ENCODE measurements at places on chromosomes 4 and X.

DNA sequence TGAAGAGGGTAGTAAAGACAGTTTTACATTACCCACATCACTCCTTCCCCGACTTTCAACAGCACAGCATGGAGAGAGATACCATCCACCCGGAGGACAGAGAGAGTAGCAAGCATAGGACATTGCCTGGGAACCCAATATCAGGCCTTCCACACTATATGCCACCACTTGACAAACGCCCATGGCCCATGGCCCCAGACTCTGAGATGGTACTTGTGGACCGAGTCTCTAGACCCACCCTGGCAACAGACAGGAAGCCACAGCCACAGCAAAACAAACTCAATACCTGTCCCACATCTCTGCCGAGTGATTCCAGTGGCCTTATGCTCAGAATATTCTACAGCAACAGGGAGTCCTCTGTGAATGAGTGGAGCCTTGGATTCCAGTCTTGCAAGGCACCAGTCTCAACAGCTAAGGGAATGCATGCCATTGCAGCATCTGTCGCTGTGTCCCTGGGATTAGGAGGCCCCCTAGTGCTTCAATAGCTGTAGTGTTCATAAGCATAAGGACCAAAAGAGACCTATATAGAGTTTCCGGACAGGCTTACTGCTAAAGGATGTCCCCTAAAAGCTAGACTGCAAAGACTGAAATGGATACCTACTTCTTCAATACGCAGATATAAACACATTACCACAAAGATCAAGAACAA, 14.7 kb upstream of the CT55 start:
- DNase-seq, result peak; percentile 20

DNA sequence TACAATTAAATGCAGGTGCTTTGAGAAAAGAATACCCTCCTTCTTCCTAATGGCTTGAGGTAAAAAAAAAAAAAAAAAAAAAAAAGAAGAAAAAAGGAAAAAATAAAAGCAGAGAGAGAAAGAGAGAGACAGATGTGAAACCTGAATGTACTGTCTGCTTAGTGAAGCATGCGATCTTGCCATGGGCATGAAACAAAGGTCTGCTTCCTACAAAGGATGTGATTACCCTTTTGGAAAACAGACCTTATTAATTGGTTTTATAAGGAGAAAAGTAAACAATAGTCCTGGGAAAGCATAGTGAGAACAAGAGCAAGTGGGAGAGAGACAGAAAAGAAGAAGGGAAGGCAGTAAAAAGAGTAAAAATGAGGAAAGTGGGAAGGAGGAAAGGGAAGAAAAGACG, 526.1 kb upstream of the PABPC4L start:
- DNase-seq, result no peak

- no peak for DNase-seq
These were observed 491 bp downstream of the COL4A5 start for GRCh38 chrX:108439961-108440696.

DNA sequence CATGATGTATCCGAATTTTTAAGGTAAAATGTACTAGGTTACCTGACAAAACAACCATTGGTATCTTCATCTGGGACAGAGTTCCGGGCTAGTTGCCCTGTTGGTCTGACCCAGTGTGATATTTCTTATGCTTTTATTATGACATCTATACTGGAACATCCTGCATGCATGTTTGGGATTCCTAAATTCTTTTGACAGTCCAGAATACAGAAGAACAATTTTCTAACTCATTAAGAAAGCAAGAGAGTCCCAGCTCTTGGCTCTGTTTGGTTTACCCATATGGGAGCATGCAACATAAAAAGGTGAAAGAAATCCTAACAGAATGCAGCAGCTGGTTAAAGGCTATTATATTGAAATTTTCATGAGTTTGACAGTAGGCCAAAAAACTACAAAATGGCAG, 247.7 kb upstream of the FTHL17 start:
- DNase-seq, result no peak

DNA sequence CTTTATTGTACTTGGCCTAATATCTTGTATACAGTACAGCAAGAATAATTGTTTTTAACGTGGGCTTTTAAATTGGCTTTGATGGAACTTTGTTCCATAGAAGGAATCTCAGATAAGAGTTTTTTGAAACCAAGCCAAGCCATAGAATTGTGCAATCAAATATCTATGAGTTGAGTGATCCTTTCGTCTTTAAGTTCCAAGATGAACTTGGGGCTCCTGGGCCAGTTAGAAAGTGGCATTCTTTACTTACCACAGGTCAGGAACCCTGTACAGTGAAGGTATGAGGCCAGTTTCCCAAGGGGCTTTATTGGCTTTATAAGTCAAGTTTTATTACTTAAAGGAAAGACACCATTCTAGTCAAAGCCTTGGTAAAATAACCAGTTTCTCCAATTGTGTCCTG, 2104.2 kb downstream of the PCDH7 start:
- no peak for DNase-seq

DNA sequence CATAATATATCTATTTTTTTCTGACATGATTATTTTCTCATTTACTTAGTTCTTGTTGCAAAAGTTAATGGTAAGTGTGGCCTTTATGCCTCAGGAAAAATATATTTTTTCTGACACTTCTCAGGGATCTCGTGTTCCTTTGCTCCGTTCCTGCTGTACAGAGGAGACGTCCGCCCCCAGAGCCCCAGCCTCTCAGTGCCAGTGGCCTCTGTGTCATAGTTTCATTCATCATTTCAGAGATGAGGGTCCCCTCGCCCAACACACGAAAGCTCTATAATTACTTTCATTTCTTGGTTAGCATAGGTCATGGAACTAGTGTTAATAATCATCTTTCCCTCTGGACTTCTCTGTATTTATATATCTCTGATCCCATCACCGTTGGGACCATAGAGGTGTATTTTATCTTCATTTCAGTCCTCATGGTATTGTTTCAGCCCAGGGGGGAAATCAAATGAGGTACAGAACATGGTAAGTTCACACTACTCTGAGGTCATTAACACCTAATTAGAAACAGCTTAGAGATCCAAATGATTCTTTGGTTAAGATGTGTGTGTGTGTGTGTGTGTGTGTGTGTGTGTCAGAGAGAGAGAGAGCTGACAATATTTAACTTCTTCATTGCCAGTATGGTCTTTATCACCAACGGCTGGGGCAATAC, 631.1 kb upstream of the TENM3 start:
- DNase-seq, result no peak

- DNase-seq, result no peak
These were observed 572.9 kb upstream of the DIPK2B start for GRCh38 chrX:45773572-45773971.

DNA sequence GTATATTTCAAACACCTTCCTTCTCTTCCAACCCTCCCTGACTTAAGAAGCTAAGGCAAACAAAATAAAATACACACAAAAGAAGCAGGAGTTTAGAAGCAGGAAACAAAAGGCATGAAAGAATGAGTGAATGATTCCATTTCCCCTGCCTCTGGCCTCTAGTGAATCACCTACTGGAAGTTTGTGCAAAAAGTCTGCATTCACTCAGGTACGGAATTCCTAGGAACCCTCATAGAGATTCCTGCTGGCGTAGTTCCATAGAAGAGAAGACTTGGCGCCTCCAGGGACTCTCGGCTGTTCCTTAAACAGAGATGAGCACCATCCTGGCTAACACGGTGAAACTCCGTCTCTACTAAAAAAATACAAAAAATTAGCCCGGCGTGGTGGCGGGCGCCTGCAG, 125.9 kb upstream of the TBL1X start:
- DNase-seq, result no peak

DNA sequence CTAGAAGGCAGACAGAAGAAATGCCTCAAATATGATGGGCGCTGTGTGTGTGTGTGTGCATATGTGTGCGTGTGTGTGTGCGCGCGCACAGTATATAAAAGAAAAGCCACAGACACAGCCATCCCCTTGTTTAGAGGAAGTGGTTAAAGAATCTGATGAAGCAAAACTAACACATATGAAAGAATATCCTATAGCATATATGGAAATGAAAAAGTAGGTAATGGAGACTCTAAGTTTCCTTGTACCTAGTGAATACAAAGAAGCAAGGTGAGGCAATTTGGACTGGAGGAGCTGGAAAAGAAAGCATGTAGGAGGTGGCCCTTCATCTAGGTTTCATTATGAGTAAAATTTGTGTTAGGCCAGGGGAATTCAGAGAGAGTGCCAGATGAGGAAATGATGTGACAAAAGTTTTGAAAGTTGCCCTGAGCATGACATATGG, 58.6 kb upstream of the MCF2 start:
- DNase-seq, result no peak

- no peak for DNase-seq
These were observed 18.4 kb upstream of the MYOZ2 start for GRCh38 chr4:119116925-119117900.

DNA sequence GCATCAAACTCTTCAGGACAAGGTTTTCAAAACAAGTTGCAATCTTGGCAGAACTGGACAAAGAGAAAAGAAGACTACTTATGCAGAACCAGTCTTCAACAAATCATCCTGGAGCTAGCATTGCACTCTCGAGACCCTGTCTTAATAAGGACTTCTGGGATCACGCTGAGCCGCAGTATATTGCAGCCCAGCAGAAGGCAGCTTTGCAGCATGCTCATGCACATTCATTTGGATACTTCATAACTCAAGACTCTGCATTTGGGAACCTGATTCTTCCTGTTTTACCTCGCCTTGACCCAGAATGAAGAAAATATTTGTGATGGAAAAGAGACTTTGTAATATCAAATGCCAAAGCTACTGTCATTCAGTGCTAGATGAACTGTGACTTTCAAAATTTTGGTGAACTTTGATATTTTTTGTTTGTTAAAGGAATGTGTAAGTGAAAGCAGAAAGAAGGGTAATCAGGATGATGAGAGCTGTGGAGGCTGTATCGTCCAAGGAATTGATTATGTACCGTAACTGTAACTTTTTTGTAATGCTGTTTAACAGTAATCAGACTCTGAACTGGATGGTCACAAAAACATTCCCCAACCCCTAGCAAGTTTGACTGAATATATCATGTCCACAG, 27.2 kb downstream of the HSPA4L start:
- DNase-seq, result no peak

DNA sequence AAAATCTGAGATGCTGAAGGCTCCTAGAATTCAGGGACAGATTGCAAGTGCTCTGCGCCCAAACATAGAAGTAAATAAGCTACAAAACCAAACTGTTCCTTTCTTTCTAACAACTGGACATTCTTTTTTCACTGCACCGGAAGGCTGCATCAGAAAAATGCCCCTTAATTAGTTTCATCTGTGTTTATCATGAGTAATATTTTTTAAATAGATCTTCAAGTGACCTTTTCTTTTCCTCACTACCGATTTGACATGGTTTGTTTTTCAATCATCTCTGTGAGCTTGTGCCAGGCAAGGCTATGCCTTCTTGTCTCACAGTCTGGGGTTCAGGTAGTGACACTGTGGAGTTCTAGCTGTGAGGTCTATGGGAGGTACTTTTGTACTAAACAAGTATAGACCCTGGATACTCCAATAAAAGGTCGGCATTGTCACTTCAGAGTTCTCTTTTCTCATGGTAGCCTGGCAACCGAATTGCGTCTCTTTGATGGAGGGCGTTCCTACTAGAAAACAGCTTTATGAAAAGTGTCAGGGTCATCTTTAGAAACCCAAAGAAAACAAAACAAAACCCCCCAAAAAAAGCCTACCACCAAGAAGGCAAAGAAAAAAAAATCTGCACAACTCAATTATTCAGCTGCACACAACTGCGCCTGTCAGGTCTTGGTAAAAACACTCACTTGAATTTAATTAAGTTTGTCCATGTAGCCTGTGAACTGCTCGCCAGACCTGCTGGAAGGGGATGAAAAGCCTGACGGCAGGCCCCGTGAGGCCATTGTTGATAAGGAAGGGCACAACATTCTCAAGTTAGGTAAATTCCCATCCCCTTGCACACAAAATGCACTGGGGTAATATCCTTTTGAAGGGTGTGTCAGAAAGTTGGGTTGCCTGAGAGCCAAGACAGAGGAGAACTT, 22.8 kb upstream of the ADAMTS3 start:
- no peak for DNase-seq

- DNase-seq, result no peak
These were observed 83.7 kb upstream of the ETNPPL start for GRCh38 chr4:108846568-108846967.

DNA sequence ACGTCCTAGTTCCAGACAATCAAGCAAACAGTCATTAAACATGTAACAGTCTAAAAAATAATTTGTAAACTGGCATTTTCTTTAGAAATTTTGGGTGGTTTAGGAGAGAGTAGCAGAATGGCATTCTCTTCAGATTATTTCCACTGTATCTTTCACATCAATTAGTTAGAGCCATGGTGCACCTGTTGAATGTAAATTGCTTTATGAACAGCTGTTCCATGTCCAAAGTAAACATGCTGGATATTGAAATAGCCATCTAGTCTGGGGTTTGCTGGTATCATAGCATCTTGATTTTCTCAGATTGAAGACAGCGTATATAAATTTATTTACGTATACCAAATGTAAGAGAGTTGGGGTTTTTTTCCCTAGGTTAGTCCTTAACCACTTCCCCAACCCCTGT, 143.6 kb downstream of the RCHY1 start:
- DNase-seq, result no peak

DNA sequence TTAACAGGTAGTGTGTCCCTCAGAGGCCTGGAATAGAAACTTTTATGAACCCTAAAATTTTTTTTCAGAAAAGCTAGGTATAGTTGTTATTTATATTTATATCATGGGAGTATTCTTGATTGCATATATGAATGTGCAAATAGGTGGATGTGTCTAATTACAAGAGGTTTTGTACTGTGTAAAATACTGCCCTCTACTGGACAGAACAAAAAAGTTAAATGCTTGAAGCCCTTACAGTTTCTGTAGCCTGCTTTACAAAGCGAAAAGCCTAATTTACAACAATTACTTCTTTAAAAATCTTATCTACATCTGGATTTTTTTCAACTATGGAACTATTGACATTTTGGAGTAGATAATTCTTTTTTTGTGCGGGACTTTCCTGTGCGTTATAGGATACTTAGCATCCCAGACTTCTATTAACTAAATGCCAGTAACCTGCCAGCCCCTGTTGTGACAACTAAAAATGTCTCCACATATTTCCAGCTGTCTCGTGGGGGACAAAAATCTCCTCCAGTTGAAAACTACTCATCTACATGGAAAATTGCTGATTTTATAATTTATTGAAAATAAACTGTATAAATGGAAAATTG, 35.1 kb downstream of the ENPEP start:
- DNase-seq, result no peak

- DNase-seq, result no peak
These were observed 291.8 kb downstream of the FBXW7 start for GRCh38 chr4:152243896-152244595.

- DNase-seq, result no peak
These were observed 568.1 kb upstream of the GNPDA2 start for GRCh38 chr4:45294464-45294863.

DNA sequence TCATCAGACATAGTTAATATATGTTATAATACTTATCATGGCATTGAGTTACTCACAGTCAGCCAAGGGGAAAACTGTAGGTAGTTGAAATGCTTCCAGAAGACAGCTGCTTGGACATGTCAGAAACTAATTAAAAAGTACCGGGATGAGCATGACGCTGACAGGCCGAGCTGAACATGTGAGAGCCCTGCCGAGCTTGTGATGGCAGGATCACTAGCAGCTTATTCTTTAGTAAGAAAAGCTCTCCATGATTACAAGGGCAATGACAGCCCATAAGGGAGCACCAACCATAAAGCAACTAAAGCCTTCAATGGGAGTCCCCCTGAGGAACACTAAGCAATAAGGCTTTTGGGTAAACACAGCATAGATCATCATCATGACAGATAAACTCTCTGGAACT, 435.6 kb downstream of the TLL1 start:
- DNase-seq, result no peak

- DNase-seq, result no peak
These were observed at the start of gene CXCL8 for GRCh38 chr4:73740353-73740778. TSS of gene CXCL8 (plus strand) at chr4:73740569. CDS start at chr4:73740659, 90 bp downstream.

All from iPS DF 19.7 (cell line).